ENCODE measurements at places on chromosomes 6 and 20.

DNA sequence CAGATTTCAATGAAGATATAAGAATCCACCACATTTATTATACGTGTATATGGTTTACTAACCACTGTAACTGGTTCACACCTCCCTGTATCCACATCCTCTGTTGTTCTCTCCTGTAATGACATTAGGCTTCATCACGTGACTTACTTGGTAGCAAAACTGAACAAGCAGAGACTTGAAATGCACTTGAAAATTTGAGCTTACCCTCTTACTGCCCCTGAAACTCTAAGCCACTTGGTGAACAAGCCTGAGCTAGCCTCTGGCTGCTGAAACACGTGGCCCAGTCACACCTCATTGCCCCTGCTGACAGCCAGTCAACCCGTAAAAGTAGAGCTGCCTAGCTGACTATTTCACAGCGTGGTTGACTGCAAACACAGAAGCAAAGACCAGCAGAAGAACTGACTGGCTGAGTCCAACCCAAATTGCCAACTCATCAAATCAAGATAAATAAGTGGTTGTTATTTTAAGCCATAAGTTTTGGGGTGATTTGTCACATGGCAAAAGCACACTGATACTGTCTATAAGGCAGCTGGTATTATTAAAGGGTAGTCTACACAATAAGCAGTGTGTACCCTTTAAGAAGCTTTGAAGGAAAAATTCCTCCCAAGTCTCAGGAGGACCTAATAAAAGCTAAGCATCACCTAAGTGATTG, 109.0 kb downstream of the RALGAPA2 start:
- no peaks in the 10 kb centered on the region for H3K27me3 ChIP-seq
- no peak overlapping the region for H3K27ac ChIP-seq
- no peak for DNase-seq
- H3K4me3 ChIP-seq: no peak overlapping the region
- peaks cover 30% of the 10 kb centered on the region for H3K36me3 ChIP-seq

- H3K27ac ChIP-seq: no peak overlapping the region
- no peaks in the 10 kb centered on the region for H3K27me3 ChIP-seq
These were observed 38.5 kb upstream of the MLIP start for GRCh38 chr6:54072635-54073313.

GRCh38 chr20:64161356-64162238, 2.7 kb upstream of the MYT1 start:
- H3K27ac ChIP-seq: no peak overlapping the region
- H3K4me1 ChIP-seq: no peaks in the 10 kb centered on the region
- peaks cover 66% of the 10 kb centered on the region for H3K27me3 ChIP-seq
- peak; percentile 66 for DNase-seq

- DNase-seq: peak; percentile 73
- H3K4me3 ChIP-seq: peak overlapping the region; percentile 69
- no peaks in the 10 kb centered on the region for H3K27me3 ChIP-seq
These were observed 1.4 kb downstream of the SMAP1 start for GRCh38 chr6:70669133-70669532.

- H3K4me1 ChIP-seq: no peaks in the 10 kb centered on the region
- H3K36me3 ChIP-seq: no peaks in the 10 kb centered on the region
- no peak for DNase-seq
These were observed 111.7 kb upstream of the CD93 start for GRCh38 chr20:23197836-23198235.

DNA sequence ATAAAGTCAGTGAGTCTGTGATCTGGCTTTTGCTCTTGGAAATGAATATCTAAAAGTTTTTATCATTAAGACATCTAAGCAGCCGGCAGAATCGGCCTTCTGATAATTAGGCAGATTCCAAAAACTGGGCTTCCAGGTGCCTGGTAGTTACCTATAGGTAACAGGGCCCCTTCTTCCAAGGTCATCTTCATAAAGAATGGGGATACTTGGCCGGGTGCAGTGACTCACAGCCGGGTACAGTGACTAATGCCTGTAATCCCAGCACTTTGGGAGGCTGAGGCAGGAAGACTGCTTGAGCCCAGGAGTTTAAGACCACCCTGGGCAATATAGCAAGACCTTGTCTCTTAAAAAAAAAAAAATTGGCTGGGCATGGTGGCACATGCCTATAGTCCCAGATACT, 12.9 kb upstream of the RBL1 start:
- H3K4me3 ChIP-seq: no peak overlapping the region
- H3K36me3 ChIP-seq: no peaks in the 10 kb centered on the region
- DNase-seq: no peak
- H3K27ac ChIP-seq: no peak overlapping the region
- H3K4me1 ChIP-seq: no peaks in the 10 kb centered on the region
